Muscle of arm (tissue), 14 donors: ENCODE measurements at places on chromosomes 11 and 22.

DNA sequence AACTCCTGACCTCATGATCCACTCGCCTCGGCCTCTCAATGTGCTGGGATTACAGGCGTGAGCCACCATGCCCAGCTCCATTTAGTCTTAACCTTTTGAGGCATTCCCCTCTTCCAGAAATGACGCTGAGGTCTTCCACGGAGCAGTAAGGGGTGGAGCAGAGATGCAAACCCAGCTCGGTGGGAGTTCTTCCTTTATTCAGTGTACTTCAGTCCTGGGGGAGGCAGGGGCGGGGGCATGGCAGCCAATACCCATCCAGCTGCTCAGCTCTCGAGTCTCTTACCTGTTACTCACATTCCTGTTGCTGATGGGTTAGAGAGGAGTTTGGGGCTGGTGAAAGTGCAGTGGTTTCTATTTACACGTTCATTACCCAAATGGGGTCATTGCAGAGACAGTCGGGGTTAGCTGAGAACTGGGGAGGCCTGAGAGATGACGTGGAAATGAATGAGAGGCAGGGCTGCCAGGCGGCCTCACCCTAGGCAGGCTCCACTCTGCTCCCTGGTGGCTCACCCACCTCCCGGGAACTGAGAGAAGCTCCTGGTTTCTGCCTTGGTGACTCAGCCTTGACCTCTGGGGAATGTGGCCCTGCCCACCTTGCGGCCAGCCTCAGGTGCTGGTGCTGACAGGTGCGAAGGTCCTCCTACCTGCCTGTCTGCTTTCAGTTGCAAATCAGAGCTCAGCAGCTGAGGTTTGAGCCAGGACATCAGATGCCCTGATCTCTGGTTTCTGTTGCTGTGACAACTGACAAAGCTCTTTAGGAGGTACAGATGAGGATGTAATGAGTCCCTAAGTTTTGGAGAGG is 13.4 kb upstream of the ST14 start:
- no peak for DNase-seq

DNA sequence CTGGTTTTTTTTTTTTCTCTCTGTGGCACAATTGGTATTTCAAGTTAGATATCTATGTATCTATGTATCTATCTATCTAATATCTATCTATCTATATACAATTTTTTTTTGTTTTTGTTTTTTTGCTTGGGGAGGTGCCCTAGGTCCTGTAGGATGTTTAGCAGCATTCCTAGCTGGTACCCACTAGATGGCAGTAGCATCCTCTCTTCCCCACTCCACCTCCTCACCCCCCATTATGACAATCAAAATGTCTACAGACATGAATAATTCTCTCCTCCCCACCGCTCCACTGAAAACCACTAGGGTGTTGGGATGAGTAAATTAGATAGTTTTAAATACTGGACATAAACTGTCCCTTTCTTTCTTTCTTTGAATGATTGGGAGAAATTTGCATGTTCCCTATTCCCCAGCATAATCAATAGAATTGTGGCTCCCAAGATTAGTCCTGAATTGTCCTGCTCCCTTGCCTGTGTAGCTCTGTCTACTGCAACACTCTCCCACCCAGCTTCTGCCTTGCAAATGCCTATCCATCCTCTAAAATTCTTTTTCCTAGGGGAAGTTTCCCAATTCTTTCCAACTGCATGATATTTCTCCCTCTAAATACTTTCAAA is 1152.4 kb downstream of the LRRC4C start:
- DNase-seq, result no peak

DNA sequence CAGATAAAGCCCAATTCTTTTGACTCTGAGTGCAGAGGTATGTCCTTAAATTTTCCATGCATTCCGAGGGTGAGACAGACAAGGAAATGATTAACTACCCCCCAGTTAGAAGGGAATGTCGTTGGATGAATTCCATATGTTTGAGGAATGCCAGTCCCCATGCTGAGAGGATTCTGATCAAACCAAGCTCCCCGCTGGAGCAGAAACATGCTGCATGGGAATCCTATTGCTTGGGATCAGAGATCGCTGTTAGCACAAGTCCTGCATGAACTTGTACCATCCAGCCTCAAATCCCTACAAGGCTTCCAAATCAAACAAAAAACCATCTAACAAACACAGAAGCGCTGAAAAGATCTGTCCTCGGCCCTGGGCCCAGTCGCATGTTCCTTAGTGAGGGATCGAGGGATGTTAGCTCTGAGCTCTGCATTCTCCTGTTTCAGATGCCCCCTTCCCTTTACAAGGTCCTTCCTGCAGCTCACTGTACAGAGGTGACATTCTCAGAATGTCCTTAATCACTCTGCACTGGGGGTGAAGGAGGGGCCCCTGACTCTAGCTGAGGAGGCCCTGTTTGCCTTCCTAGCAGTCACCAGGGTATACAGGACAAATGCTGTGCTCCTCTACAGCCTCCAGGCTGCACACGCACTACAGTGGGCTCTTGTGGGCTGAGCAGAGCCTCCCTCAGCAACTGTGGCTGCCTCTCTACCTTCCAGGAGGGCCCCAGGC is 353.4 kb downstream of the TENM4 start:
- no peak for DNase-seq

DNA sequence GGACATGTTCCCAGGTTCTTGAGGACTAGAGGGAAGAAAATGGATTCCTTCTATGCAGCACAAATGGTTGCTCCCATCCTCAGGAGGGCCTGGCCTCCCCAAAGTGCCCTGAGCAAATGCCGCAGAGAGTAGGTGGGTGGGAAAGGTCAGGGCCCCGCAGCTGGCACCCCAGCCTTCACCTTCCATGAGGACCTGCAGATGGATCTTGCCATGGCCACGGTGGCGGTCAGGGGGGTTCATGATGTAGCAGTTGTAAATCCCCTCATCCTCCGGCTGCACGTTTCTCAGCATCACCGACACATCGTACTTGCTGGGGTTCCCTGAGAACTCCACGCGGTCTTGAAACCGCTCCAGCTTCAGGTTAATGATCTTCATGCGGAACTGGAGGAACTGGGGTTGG is 8.5 kb downstream of the SCN2B start:
- no peak for DNase-seq

GRCh38 chr22:32536352-32536751 is 61.7 kb downstream of the FBXO7 start:
- no peak for DNase-seq

- DNase-seq, result no peak
Observed at GRCh38 chr22:44429941-44430587, 68.0 kb downstream of the RTL6 start.

DNA sequence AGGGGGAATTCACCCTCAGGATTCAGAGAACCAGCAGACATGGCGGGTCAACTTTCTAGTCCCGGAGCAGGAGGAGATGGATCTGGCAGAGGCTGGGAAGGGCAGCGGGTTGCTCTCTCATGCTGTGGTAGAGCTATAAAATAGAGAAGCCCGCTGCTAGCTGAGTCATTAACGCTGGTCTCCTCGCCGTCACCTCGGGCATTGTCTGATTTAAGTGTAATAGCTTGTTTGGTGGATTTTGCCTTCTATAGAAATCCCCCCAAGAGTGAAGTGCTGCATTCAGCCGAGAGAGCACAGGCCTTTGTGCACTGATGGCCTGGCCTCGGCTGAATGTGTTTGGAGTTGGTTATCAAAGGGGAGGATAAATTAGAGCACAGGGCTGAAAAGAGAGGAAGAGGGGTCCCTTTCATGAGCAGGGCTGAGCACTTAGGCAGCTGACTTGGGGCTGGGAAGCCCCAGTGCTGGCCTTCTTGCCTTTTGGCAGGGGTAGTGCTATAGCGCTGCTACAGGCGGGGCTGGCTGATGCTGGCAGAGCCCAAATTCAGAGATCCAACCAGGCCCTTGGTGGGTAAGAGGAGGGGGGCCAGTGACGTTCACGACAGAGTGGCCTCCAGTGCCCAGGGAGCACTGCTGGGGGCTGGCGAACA is 161.1 kb upstream of the CADM1 start:
- no peak for DNase-seq

DNA sequence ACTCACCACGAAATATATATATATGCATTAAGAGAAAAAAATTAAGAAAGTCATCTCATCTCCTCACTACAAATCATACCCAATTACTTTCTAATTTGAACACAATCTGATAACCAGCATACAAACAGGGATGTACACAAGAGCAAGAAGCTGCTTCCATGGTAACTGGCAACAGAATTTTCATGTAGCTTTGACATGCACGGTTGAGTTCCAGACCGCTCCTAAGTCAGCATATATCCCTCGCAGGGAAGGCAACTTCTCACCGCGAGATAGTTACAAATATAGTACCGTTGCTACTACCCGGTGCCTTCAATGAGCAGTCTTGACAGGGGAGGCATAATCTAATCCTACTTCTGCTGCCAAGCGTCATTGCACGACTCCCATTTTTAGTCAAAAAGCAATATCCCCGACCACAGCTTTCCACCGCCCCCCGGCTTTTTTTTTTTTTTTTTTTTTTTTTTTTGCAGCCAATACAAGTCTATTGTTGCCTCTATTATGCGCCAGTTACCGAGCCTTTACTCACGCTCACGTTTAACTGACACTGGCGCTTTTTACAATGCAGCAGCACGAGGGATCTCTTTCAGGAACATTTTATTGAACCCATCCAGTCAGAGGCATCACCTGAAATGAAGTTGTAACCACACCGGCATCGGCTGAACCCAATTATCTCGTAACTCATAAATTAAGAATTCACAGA is 2.2 kb downstream of the CADM1 start:
- no peak for DNase-seq

- no peak for DNase-seq
Observed at GRCh38 chr11:21806947-21807346, 385.9 kb upstream of the ANO5 start.

GRCh38 chr11:64862987-64863390 is 15.4 kb downstream of the EHD1 start:
- DNase-seq, result no peak

DNA sequence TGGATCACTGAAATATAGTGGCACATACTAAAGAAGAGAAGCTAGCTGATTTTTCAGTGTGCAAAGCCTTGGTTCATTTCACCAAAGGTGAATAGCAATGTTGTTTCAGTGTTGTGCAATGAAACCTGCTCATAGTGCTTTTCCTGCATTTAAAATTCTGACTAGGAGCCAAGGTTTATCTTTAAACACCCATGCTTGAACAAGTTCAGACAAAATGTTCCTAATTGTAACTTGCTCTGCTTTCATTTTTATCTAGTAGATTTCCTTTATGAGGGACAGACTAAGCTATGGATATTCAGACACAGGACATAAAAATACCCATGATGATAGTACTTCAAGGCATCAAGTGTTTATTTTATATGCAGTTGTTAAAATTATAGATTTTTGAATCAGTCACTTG is 47.7 kb downstream of the BBOX1 start:
- DNase-seq, result no peak
